NCI-H146 (cell line): ENCODE measurements at places on chromosomes 12 and 14.

DNA sequence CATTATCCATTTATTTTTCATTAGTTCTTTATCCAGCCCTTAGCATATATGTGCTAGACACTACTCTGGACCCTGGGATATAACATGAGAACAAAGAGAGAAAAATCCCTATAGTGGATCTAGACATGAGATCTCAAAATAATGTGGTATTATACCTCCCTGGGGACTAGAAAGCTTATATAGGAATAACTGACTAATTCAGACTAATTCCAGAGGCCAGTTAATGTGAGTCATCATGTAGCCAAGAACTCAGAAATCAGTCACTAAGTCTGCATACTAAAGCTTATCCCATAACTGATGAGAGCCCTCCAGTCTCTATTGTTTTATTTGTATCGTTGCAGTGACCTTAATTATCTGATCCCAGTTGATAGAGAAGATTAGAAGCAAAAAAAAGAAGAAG, 267.1 kb upstream of the RGS6 start:
- DNase-seq = no peak

GRCh38 chr12:14741153-14741552, 44.8 kb upstream of the GUCY2C start:
- no peak for DNase-seq

- DNase-seq = no peak
These were observed 58.6 kb downstream of the TRHDE start for GRCh38 chr12:72330784-72331183.

- no peak for DNase-seq
These were observed 22.2 kb downstream of the IFNG start for GRCh38 chr12:68137335-68137830.

DNA sequence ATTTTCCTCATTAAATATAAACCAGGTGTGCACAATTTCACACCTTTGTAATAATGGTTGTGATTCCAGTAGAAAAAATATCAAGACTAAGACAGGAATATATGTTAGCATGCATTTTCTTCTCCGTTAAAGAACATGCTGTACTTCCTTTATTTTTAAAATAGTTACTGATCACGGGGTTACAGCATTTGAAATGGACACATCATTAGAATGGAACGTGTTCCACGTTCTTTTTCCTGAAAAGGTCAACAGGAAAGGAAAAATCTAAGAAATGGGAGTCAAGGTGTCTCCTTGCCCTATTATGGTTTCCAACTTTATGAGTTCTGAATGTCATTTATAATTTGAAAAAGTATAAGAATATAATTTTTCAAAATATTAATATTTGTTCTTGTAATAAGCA, 1325.7 kb downstream of the SLC16A7 start:
- no peak for DNase-seq

GRCh38 chr12:120851444-120851843, 52.7 kb downstream of the SPPL3 start:
- DNase-seq = no peak

- DNase-seq = peak; percentile 70
These were observed 45.5 kb downstream of the FGD4 start for GRCh38 chr12:32444895-32445294.

GRCh38 chr12:5872745-5873144, 72.3 kb downstream of the ANO2 start:
- DNase-seq = no peak

DNA sequence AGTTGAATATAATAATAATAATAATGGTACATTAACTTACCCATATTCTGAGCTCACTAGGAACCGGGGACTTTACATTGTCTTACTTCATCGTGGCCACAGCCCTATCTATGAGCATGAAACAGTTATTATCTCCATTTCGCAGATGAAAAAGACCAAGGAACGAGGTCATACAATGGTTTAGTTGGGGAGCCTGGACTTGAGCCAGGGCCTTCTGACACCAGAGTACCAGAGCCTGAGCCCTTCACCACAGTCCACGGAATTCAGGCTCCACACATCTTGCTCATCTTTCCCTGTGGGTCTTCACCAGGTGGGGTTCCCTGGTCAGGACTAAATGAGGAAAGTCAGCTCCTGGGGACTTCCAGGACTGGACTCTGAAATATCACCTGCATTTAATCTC, 31.3 kb upstream of the CMKLR1 start:
- DNase-seq = no peak
